ENCODE measurements at places on chromosomes 6 and 20. TPM values are rescaled to one million over a fixed set of nuclear protein-coding genes. Genes with fewer than 3 reads are reported as not detected.

- no peak for DNase-seq
These were observed 69.5 kb downstream of the PREX1 start for GRCh38 chr20:48758206-48758820.

- DNase-seq: no peak
These were observed 175.4 kb upstream of the HDDC2 start for GRCh38 chr6:125477156-125477555.

GRCh38 chr6:38631186-38631783, 8.4 kb downstream of the BTBD9 start:
- no peak for DNase-seq

DNA sequence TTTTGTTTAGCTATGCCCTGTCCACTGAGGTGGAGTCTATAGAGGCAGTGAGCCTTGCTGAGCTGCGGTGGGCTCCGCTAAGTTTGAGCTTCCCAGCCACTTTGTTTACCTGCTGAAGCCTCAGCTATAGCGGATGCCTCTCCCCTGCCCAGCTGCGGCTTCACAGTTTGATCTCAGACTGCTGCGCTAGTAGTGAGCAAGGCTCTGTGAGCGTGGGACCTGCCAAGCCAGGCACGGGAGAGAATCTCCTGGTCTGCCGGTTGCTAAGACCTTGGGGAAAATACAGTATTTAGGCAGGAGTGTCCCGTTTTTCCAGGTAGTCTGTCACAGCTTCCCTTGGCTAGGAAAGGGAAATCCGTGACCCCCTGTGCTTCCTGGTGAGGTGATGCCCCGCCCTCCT, 138.4 kb downstream of the SMAP1 start:
- DNase-seq: no peak

- no peak for DNase-seq
These were observed 260.9 kb downstream of the TENT5A start for GRCh38 chr6:81491454-81492101.

GRCh38 chr6:164011321-164011720, 596.8 kb downstream of the QKI start:
- DNase-seq: no peak

DNA sequence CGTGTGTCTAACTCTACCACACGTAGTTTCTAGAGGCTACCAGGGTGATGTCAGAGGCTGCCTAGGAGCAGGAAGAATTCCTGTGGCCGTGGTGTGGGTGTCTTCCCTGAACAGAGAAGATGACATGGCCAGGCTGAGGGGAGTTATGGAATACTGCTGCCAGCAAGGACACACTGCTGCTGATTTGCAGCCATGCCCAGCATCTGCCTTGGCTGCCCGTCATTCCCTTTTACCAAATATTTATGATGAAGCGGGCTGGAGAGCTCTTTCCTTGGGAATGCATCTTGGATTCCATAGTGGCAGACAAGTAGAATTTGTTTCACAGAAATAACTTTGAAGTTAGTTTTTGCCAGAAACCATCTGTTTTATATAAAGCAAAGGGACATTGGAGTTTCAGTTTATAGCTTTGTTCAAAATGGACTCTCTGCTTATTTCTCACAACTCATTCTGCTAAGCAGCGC, 80.8 kb upstream of the VSTM2L start:
- no peak for DNase-seq

DNA sequence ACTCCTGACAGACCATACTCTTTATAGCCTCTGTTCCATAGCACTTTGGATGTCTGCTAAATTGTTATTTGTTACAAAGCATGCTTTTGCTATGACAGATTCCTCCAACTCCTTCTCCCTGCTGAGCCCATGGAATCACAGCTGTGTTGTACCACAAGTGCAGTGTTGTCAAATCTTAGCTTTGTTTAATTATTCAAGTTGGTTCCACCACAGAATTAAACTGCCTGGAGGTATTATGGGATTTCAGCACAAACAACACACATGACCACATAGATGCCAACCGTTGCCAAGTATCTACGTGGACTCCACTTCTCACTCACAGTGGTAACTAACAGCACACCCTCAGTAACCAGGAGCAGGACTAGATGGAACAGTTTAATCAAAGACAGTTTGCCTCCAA, 32.7 kb upstream of the MARCKS start:
- DNase-seq: no peak

DNA sequence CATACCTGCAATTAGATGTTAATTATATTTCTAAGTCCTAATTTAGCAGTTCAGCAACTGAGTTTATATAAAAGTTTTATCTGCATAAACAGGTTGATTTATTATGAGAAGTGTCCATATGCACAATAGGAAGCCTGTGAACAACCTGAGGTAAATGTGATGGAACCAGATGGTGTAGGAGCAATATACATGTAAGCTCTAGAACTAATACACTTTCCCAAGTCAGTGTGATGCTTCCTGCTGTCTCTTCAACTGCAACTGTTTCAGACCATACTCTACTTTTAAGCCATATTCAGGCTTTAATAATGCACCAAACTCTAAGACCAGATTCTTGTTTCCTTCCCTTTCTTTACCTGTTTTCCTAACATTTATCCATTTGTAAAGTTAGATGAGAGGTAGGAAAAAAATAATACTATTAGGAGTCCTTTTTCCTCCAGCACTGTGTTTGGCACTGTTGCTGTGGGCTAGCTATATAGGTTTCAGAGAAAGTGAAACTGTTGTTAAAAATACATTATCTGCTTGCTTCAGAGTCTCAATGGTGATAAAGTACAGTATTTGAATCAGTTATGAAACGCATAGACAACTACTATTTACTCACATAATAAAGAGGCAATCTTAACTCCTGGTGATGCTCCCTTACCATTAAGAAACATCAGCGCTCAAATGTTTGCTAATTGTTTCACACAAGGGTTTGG, 1009.3 kb downstream of the GRIK2 start:
- no peak for DNase-seq

GRCh38 chr6:35797837-35798526, 859 bp upstream of the CLPS start:
- no peak for DNase-seq

- no peak for DNase-seq
These were observed 12.9 kb downstream of the CASS4 start for GRCh38 chr20:56424931-56425330.

DNA sequence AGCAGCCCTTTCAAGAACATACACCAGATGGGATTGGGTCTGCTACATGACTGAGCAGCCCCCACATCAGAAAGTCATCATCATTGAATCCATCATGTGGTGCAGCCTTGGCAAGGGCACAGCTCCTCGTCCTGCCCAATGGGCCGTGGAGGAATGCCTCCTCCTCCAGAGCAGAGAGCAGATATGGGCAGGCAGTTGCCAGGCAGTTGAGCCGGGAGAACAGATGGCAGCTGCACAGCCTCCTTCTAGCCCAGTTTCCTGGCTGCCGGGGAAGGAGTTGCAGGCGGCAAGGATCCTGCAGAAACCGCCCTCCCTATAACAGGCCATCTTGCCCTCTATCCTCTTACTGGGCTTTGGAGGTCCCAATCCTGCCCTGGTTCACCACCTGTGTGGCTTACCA, 11.9 kb upstream of the ZFAND3 start:
- no peak for DNase-seq

DNA sequence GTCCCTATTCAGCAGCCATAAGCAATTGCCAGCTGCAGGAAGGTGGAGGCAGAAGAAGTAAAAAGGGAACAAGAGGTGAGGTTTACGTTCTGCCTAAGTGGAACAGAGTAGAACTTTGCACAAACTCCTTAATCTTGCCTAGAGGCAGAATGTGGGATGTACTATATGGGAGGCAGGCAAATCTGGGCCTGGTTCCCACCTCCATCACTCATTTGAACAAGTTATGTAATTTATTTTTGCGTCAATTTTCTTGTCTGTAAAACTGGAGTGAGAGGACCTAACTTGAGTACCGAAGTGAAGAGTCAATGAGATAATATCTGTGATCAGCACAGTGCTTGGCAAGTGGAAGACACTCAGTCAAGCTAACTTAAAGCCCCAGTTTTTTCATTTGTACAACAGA, 2.0 kb upstream of the TPBG start:
- DNase-seq: no peak

GRCh38 chr6:159821726-159822125, 21.6 kb downstream of the PNLDC1 start:
- DNase-seq: no peak

- DNase-seq: peak; percentile 66
These were observed 15.4 kb downstream of the UNC93A start for GRCh38 chr6:167306401-167306998.

DNA sequence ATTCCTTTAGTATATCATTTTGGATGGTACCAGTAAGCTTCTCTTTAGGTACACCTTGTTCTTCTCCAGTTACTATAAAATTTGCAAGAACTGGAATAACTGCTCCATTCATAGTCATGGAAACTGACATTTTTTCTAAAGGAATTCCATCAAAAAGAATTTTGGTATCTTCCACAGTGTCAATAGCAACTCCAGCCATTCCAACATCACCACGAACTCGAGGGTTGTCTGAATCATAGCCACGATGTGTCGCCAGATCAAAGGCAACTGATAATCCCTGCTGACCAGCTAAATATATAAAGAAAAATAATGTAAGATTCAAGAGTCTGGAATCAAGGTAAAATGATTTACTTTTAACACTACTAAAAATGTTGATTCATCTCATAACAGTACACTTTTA, 5.3 kb downstream of the MMUT start:
- no peak for DNase-seq

DNA sequence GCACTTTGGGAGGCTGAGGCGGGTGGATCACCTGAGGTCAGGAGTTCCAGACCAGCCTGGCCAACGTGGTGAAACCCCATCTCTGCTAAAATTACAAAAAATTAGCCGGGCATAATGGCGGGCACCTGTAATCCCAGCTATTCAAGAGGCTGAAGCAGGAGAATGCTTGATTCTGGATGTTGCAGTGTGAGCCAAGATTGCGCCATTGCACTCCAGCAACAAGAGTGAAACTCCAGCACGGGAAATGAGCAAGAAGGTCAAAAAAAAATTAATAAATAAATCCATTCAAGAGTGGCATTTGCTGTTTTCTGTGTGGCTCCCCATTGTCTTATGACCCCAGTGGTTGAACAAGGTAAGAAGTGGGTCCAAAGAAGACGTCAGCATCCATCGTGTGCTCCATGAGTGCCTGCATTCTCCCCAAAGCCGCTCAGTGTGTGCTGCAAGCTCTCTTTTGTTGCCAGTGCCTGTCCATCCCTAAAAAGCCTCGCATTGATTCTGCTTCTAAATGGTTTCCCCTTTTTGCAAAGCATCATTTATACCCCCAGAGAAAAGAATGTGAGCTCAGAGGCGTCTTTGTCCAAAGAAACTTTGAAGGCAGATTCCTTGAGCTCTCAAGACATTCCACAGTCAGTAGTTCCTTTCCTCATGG, 38.8 kb upstream of the MAP3K4 start:
- DNase-seq: no peak

GRCh38 chr6:44071670-44072451, 55.4 kb downstream of the MRPL14 start:
- DNase-seq: no peak

- DNase-seq: peak; percentile 84
These were observed 75.2 kb upstream of the CHD6 start for GRCh38 chr20:41693136-41693979.

DNA sequence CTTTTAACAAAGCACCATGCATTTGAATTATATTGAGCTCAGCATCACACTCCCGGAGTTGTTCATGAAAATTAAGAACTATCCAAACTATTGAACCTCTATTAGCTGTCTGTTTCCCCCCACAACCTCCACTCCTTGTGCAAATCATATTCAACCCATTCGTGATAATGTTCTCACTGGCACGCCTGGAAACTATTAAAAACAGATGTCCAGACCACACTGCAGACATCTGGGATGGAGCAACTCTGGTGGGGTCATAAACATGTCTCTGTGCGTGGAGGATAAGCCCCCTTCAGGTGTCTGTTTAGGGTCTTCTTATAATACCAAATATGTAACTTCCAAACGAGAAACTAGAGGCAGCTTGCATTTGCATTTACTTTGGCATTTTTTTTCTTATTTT, 193.7 kb downstream of the TFAP2A start:
- DNase-seq: no peak

DNA sequence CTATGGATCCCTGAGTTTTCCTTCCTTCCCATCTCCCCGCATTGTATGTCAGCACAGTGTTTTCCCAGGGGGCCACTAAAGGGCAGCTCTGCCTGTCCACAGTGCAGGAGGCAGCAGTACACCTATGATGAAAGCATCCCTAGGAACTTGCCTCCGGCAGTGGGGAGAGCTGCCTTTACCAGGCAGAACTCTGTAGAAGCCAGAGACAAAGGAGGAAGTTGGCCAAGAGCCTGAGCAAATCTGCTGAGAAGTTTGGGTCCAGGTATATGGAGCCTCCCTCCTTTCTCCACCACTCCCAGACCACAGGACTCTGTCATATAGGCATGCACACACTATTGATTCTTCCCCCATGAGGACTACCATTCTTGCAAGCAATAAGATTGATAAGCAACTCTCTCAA, 282.7 kb downstream of the TBC1D7 start:
- no peak for DNase-seq

GRCh38 chr20:58707770-58708169, 15.2 kb downstream of the NPEPL1 start:
- DNase-seq: no peak

Gene MCHR2
- not detected for total RNA-seq

Gene RIMS4
- total RNA-seq: 0.27 TPM

Gene TP53INP2
- 117 TPM for total RNA-seq

Gene VGLL2
- total RNA-seq: 38.1 TPM

Gene BIRC7
- total RNA-seq: 1.1 TPM

Gene GJA10
- total RNA-seq: not detected

Gene PKIB
- total RNA-seq: 0.38 TPM

Gene HNF4A
- total RNA-seq: not detected

Gene CGA
- not detected for total RNA-seq

Gene ADAM33
- 3.0 TPM for total RNA-seq

Gene ZGPAT
- 16.7 TPM for total RNA-seq

Gene GMPR
- 71.0 TPM for total RNA-seq
